Tongue (tissue), 3 donors: ENCODE measurements at places on chromosomes 7 and 10.
A peak's percentile ranks its signal among the peaks of the same experiment; 100 is the strongest.

DNA sequence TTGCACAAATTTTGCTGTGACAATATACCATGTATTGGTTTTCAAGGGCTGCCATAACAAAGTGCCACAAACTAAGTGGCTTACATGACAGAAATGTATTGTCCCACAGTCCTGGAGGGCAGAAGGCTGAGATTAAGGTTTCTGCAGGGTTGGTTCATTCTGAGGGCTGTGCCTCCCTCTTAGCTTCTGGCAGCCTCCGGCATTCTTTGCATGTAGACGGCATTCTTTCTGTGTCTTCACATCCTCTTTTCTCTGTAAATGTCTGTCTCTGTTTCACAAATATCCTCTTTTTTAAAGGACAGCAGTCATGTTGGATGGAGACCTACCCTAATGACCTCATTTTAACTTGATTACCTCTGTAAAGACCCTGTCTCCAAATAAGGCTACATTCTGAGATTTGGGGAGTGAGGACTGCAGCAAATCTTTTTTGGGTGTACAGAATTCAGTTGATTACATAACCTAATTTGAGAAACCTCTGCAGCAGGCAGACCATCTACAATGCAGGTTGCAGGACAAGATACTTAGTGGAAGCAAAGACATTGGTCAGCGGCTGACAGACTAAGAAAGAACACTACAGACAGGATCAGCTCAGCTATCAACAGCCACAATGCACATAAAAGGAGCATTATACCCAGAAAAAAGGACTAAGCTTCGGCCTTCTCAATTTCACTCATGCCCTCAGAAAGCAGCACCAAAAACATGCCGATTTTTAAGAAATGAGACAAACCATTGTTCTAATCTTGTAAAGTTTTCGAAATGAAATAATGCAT, 84.6 kb upstream of the FAM3C start:
- DNase-seq, result peak; percentile 19

- no peak for DNase-seq
These were observed 84.2 kb downstream of the VIPR2 start for GRCh38 chr7:159060440-159060839.

- DNase-seq, result peak; percentile 10
These were observed 112.5 kb upstream of the GHITM start for GRCh38 chr10:84026821-84027257.

- DNase-seq, result peak; percentile 50
These were observed 19.7 kb upstream of the CCSER2 start for GRCh38 chr10:84308481-84309304.

DNA sequence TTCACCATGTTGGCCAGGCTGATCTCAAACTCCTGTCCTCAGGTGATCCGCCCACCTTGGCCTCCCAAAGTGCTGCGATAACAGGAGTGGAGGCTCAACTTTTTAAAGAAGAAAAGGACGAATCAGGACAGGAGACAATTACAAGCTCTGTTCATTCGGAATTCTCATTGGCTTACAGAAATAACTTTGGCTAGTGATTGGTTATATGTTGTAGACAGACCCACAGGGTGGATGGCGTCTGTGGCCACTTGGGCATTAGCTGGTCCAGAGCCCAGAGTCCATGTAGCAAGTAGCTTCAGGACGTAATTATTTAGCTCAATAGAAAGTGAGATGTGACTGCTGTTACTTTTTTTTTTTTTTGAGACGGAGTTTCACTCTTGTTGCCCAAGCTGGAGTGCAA, 160.5 kb upstream of the TNRC18 start:
- DNase-seq, result no peak

DNA sequence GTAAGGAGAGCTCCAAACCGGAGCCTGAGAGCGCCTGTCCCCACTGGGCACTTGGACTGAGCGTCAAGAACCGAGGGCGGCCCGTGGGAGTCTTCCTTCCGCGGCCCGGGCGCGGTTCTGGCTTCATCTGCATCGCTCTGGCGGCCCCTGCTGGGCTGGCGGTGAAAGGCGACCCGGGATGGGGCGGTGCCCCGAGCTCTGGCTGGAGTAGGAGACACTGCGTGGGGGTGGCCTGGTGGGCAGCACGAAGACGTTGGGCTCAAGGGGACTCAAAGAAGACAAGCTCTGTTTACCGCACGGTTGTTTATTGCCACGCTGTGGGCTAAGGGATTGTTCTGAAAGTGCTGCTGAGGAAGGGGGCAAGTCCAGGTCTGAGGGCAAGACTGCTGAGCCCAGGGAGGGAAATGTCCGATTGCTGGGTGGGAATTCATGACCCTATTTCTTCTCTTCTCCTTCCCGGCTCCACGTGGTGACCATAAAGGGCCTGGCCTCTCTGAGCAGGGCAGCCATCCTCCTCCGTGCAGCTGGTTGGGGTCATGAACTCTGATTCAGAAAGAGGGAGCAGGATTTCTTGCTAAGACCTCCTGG, 29.8 kb downstream of the PLAU start:
- peak; percentile 90 for DNase-seq

GRCh38 chr7:37116093-37116701, 332.5 kb downstream of the ELMO1 start:
- no peak for DNase-seq

DNA sequence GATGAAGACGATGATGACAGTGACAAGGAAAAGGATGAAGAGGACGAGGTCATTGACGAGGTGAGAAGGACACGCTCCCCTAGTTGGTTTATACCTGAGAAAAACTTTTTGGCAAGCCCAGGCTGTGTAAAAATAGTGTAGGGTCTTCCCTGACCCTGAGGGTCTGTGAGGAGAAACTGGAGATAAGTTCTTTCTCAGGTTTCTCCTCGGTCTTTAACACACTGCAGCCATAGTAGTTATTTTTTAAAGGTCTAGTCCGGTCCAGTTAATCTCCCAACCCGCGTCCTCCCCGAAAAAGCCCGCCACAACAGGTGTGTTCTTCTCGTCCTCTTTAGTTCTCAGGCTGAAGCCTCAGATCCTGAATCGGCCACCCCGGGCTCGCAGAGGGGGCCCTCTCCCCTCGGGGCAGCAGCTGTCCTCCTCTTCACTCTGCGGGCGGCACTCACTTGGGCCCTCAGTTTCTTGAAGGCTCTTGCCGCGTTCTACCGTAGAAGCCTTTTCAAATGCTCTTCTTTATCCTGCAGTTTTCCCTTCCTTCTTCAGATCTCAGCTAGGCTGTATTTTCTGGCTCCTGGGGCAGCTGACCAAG, 411 bp downstream of the BCCIP start:
- DNase-seq, result peak; percentile 44

GRCh38 chr7:18580950-18581349, 85.4 kb downstream of the HDAC9 start:
- DNase-seq, result no peak

GRCh38 chr7:37970211-37970610, 49.8 kb downstream of the EPDR1 start:
- DNase-seq, result no peak

DNA sequence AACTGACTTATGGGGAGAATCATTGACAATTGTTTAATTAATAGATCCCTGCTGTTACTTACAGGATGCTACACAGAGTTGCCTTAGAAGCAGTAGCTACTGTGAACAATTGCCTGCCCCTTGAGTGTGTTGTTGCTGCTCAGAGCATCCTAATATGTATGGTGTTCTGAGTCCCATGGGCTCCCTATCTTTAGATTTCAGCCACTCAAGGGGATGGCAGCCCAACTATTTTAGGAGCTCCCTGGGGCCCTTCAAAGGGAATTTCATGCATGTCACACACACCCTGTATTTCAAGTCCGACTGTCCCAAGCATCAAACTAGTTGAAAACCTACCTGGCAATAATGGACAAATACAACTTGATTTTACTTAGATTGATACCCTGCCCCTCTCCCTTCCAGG, 111.2 kb downstream of the NOC3L start:
- peak; percentile 42 for DNase-seq

DNA sequence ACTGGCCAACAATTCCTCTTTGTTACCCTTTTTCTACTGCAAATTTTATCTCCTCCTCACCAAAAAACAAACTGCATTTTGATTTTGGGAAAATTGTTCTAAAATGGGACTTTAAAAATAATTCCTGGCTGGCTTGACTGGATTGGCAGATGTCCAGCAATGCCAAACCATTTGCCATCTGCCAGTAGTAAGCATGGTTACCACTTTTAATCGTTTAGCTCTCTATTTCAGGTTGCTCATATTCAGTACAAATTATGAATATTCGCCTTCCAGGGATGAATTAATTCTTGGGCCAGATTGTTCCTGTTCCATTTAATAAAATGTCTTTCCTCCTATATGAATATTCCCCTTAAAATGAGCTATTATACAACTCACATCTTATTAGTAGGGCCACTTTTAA, 35.7 kb downstream of the SMNDC1 start:
- no peak for DNase-seq

DNA sequence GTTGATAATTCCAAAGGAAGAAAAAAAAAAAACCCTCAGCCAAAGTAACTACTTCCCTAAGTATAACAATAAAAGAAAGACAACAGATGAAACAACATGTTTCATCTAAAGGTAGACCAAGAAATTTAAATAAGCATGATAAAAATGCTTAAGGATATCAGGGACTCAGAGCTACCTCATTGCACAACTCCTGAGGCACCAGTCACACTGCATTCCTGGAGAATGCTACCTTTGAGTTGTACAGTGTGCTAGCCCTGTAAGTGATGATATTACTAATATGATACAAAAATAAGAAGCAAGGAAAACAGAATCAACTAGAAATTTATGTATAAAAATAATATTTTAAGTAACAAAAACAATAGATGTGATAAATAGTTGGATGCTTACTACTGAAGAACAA, 29.5 kb upstream of the C7orf33 start:
- no peak for DNase-seq

DNA sequence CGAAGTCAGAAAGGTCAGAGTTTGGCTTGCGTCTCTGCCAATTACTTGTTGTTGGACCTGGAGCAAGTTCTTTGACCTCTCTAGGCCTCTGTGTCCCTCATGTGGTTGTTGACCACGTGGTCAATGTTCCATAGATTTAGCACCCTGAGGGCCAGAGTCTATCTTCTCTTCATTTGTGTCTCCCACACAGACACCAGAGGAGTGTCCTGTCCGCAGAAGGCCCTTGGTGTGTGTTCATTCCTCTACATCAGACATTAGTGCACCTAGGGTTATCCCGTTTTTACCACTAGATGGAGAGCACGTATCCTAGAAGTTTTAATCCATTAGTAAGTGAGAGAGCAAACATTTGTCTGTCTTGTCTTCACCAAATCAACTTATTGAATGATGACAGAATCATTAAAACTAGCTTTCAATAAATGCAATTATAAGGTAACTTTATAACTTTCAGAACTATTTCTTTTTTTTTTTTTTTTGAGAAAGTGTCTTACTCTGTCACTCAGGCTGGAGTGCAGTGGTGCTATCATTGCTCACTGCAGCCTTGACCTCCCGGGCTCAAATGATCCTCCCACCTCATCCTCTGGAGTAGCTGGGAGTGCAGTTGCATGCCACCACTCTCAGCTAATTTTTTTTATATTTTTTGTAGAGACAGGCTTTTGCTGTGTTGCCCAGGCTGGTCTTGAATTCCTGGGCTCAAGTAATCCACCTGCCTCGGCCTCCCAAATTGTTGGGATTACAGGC, 122.5 kb upstream of the ANKRD1 start:
- DNase-seq, result peak; percentile 54

- no peak for DNase-seq
These were observed 221.6 kb upstream of the IMMP2L start for GRCh38 chr7:111783854-111784253.

GRCh38 chr10:72204724-72205123, 11.1 kb upstream of the ANAPC16 start:
- no peak for DNase-seq

DNA sequence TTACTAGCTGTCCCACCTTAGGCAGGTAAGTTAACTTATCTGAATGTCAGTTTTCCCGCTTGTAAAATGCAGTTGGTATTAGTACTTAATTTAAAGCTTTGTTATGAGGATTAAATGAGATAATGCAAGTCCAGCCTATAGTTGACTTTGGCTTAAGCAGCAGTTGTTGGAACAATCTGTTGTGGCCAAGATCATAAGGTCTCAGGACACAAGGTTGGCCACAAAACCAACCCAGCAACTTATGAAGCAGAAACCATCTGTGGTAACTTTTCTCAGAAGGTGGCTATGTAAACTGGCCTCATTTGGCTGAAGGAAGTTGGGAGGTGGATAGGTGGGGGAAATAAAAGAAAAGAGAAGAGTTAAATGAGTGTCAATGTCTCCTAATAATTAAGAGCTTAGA, 29.4 kb downstream of the ENTPD1 start:
- DNase-seq, result no peak

DNA sequence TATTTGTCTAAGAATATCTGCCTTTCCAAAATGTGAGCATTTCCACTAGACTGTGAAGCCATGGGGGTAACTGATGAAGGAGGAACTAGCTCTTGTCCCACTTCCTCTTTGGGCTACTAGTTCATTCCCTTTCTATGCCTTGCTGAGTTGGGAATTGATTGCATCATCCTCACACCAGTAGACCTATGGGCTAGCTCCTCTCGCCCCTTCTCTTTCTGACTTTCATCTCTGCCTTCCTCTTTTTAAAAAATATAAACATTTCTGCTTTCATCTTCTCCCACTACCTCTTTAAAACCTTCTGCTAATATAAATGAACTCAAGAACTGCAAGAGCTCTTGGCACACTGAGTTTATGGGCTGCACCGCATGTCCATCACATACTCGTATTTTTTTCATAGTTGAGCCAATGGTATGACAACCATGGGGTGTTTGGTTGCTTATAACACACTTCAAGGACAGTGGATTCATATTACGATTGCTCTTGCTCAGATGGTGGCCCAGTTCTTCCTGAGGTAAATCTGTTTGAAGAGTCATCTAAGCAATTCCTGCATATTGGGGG, 182.0 kb downstream of the REEP3 start:
- DNase-seq, result no peak

DNA sequence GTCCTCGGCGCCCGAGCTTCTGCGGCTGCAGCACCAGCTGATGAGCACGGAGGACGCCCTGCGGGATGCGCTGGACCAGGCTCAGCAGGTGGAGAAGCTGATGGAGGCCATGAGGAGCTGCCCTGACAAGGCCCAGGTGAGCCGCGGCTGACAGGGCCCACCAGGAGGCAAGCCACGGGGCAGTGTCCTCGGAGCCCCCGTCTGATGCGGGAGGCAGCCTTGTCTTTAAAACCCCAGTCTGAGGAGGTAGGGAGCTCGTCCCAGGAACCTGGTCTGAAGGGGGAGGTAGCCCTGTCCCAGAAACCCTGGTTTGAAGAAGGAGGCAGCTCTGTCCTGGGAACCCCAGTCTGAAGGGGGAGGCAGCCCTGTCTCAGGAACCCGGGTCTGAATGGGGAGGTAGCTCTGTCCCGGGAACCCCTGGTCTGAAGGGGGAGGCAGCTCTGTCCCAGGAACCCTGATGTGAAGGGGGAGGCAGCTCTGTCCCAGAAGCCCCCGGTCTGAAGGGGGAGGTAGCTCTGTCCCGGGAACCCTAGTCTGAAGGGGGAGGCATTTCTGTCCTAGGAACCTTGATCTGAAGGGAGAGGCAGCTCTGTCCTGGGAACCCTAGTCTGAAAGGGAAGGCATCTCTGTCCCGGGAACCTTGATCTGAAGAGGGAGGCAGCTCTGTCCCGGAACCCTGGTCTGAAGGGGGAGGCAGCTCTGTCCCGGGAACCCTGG, 53.1 kb upstream of the GTF2IRD1 start:
- no peak for DNase-seq

GRCh38 chr10:88810196-88810961, 7.8 kb downstream of the LIPM start:
- DNase-seq, result peak; percentile 32
